ENCODE measurements at places on chromosomes 2 and 18.

DNA sequence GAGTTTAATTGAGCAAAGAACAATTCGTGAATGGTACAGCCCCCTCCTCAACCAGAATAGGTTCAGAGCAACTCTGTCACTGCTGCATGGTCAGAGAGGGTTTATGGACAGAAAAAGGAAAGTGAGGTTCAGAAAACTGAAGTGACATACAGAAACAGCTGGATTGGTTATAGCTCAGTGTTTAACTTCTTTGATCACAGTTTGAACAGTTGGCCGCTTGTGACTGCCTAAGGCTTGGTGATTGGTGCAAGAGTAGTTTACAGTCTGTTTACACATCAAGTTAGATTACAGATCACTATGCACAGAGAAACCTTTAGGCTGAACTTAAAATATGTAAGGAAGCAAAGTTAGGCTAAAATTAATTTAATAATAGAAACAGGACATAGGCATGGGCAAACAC is 459.2 kb downstream of the KCNJ3 start:
- DNase-seq, result no peak

- no peak for DNase-seq
Observed at GRCh38 chr18:12722731-12723130, 19.9 kb downstream of the PSMG2 start.

DNA sequence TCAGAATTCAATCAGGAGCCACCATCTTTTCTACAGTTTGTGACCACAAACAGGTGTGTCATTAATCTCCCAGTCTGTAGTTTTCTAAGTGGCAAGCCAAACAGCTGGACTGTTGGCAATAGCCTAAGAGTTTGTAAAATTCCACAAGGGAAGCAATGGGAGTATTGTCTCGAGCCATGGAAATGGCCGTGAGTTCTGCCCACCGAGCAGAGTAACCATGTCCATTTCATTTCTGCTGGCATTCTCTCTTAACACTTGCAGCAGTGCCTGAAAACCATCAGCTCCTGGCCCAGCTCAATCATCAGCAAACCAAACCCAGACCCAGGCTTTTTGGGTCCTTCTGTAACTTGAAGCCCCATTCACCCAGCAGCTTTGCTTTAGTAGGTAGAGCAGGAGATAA is 387.8 kb upstream of the CDH7 start:
- no peak for DNase-seq

- no peak for DNase-seq
Observed at GRCh38 chr2:213609570-213610170, 325.4 kb downstream of the SPAG16 start.

GRCh38 chr2:237572021-237572741 is 5.8 kb downstream of the PRLH start:
- peak; percentile 84 for DNase-seq

DNA sequence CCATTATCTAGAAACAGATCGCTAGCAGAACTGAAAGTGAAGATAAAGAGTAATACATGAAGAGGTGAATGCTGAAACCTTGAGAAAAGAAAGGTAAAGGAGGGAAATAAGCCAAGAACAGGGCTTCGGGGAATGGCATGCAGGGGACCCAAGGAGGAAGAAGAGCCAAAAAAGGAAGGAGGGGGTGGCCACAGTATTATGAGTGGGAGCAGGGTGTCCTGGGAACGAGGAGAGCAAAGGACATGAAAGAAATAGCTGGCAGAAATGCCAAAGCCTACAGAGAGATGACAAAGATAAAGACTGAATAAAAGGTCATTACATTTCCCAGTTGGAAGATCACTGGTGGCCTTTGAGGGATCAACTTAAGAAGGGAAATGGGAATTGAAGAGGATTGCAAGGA is 82.9 kb downstream of the ACTR3 start:
- no peak for DNase-seq

- no peak for DNase-seq
Observed at GRCh38 chr2:10793816-10794215, 18.8 kb downstream of the PDIA6 start.

DNA sequence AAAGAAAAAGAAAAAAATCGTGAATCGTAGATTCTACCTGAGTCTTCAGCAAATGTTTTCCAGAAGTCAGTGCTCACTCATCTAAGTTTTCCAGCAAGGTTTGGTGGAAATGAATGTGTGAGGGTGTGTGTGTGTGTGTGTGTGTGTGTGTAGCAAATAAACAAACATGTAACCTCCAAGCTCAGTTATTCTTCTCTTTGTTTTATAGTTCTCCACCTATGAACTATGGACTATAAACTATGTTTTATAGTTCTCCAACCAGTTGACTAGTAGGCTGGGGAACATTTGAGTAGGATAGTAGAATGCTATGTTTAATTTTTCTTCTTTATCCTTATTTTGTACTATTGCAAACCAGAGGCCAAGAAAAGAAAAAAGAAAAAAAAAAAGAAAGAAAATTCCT is 44.6 kb upstream of the SERPINE2 start:
- no peak for DNase-seq

All from LHCN-M2 (cell line).